Esophagus mucosa (tissue), 1 donor: ENCODE measurements at places on chromosomes 3 and 15. TPM values are rescaled to one million over a fixed set of nuclear protein-coding genes. Genes with fewer than 3 reads are reported as not detected.

Gene LEKR1
- 1.2 TPM for total RNA-seq

GRCh38 chr15:48427479-48427878 is 96.2 kb downstream of the DUT start:
- no peak for ATAC-seq

GRCh38 chr3:52721002-52721729 is 15.3 kb downstream of the SPCS1 start:
- ATAC-seq: no peak

GRCh38 chr3:57141719-57142410 is 23.3 kb downstream of the IL17RD start:
- ATAC-seq: no peak

- no peak for ATAC-seq
These were observed 33.8 kb upstream of the EPHB1 start for GRCh38 chr3:134761213-134761612.
